ENCODE measurements at places on chromosomes 3 and 15. TPM values are rescaled to one million over a fixed set of nuclear protein-coding genes. Genes with fewer than 3 reads are reported as not detected.

CAPN3 gene
- total RNA-seq = 2.8 TPM

TP63 gene
- total RNA-seq = 111 TPM

ROPN1 gene
- 0.38 TPM for total RNA-seq

GNAT1 gene
- total RNA-seq = not detected

TOMM70 gene
- total RNA-seq = 45.5 TPM

PRSS50 gene
- total RNA-seq = not detected

EPB42 gene
- total RNA-seq = not detected

ANKRD34C gene
- total RNA-seq = not detected

PLA2G4D gene
- total RNA-seq = 0.23 TPM

STRA6 gene
- total RNA-seq = 1.5 TPM

SEMA6D gene
- total RNA-seq = 1.0 TPM

CDHR4 gene
- not detected for total RNA-seq

FILIP1L gene
- 23.5 TPM for total RNA-seq

WDR72 gene
- total RNA-seq = 0.08 TPM

RPP25 gene
- 12.4 TPM for total RNA-seq

ECE2 gene
- not detected for total RNA-seq

NME9 gene
- not detected for total RNA-seq

NUP210 gene
- 9.8 TPM for total RNA-seq

MIX23 gene
- total RNA-seq = 30.1 TPM

HYAL1 gene
- 6.1 TPM for total RNA-seq

PRTG gene
- 0.04 TPM for total RNA-seq

ROBO2 gene
- 4.7 TPM for total RNA-seq

ZNF770 gene
- total RNA-seq = 62.6 TPM

FXR1 gene
- 64.2 TPM for total RNA-seq

ZIC1 gene
- not detected for total RNA-seq

INSYN1 gene
- 20.9 TPM for total RNA-seq

MELTF gene
- 3.2 TPM for total RNA-seq

NEK10 gene
- 0.88 TPM for total RNA-seq

SCN11A gene
- 0.04 TPM for total RNA-seq

TRIM42 gene
- not detected for total RNA-seq

SLC33A1 gene
- 21.8 TPM for total RNA-seq

TMEM158 gene
- 6.9 TPM for total RNA-seq

PLSCR2 gene
- not detected for total RNA-seq

SSR3 gene
- 67.9 TPM for total RNA-seq

CEP152 gene
- total RNA-seq = 5.0 TPM

LRTM1 gene
- total RNA-seq = not detected

NR1I2 gene
- total RNA-seq = not detected

XCR1 gene
- 0.19 TPM for total RNA-seq

RTP1 gene
- not detected for total RNA-seq

ST3GAL6 gene
- total RNA-seq = 3.9 TPM

ZNF502 gene
- 1.7 TPM for total RNA-seq

BTLA gene
- 0.22 TPM for total RNA-seq

COX17 gene
- 10.8 TPM for total RNA-seq

PLA2G4E gene
- total RNA-seq = 9.7 TPM

RABL3 gene
- total RNA-seq = 14.2 TPM

GOLGA6L24 gene
- not detected for total RNA-seq

LRRN1 gene
- total RNA-seq = not detected
